ENCODE measurements at places on chromosomes 1 and 21.

GRCh38 chr21:44741921-44742320, 30.5 kb upstream of the TSPEAR start:
- DNase-seq = no peak

- DNase-seq = no peak
Observed at GRCh38 chr1:56068908-56069307, 510.5 kb downstream of the PLPP3 start.

- no peak for DNase-seq
Observed at GRCh38 chr21:34129901-34130715, 56.7 kb downstream of the MRPS6 start.

GRCh38 chr1:166907051-166907450, 31.0 kb upstream of the TADA1 start:
- DNase-seq = no peak

GRCh38 chr1:82141390-82141789, 340.7 kb downstream of the ADGRL2 start:
- no peak for DNase-seq

DNA sequence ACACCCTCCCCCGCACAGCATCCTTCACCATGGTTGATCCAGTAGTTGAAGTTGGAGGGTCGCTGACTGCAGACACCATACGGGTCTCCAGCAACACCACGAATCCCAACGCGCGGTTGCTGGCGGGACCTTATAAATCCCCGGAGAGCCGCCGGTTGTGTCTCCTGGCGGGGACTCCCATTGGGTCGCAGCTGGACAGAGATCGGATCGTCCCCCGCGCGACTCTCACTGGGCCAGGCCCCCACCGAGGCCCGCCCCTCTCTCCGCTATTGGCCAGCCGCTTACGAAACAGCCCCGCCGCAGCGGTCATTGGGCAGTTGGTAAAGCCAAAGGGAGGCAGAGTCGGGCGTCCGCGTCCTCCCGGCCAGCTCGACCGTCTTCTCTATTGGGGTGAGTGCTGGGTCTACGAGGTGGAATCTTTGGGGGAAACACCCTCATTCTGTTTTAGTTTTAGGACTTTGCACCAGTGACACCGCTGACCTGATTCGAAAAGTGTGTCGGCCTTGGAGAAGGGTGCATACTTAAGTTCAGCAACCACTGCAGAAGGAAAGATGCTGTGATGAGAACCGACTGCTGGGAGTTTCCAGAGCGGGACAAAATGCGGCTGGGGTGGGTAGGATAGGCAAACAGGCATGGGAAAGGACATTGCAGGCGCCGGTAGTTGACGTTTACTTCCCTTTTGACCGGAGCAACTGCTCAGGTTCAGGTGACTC, 27.4 kb downstream of the RABIF start:
- DNase-seq = peak; percentile 88

DNA sequence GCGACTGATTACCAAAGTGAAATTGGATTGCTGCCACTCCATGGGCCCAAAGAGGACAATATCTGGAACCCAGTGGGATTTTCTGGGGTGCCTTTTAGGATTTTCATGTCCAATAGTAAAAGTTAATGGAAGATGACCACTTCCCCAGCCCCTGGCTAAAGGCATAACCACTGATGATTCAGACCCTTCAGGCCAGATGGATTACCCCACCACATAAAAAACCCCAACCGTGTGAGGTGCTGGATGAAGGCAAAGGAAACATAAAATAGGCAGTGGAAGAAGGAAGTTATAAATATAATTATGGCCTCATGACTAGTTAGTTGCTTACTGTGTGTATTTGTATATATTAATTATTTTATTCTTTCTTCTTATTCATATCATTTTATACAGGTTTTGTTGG, 40.2 kb upstream of the IL10 start:
- no peak for DNase-seq

DNA sequence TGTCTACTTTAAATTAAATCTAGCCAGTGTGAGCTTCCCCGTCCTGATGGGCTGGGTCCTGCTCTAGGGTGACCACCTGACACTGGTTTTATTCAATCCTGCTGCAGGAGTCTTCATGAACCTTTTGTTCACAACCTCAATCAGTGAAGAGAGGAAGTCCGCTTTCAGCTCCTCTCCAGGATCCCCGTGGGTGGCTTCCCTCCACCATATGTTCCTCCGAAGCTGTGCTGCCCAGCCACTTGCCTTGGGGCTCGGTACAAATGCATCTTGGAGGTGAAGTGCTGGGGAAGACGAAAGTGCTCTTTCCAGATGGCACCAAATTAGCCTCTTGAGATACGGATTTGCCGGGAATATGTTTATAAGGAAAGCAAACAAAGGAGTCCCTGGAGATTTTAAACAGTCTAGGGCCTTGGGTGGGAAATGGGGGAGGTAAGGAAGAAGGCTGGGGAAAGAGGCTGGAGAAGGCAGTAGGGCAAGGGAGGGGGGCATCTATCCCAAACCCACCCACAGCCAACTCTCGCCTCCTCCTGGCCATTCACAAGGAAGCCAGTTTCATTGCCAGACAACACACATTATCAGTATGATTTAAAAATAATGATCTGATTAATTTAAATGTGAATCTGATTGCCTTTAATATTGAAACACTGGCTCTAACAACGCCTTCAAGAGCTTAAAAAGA, 430.8 kb downstream of the DISC1 start:
- no peak for DNase-seq

DNA sequence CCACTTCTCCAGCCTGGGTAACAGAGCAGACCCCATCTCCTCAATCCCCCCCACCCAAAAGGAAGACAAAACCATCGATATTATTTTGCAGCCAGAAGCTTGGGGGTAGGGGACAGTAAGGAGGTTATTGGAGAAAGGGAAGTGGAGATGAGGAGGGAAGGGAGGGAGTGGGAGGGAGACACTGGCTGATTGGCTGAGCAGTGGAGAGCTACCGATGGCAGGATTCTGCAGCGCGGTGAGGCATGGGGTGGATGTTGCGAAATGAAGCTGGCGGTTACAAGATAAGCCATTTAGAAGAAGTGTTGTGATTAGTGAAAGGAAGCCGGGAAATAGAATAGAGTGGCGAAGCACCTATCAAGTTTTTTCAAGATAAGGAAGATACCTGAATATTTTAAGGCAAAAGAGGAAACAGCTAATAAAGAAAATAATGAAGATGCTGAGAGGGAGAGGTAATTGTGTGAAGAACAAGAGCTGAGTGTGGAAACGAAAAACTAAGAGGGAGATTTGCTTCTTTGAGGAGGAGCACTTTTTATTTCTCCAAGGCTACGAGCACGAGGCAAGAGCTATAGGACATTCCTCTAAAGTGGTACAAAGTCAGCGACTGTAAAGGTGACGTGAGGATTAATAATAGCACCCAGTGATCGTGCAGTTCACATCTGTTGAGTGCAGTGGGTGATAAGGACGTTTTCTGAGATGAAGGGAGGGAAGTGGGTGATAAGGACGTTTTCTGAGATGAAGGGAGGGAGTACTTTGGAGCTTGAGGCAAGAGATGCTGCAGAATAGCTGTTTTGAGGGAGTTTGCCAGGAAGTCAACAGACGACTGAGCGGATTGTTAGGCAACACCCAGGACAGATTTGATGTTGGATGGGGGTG, 103.2 kb upstream of the KIF26B start:
- DNase-seq = no peak

DNA sequence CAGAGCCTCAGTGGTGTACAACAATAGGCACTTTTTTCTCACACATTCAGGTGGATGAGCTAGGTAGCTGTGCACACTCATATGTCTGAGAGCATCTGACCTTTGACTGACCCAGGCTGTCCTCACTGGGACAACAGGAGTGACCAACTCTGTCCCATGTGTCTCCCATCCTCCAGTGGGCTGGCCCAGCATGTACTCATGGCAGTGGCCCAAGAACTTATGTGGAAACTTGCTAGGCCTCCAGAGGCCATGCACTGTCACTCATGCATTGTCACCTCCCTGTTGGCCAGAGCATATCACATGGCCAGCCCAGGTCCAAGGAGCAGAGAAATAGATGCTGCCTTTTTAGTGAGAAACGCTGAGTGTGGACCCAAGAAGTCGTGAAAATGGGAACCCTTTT, 158.8 kb downstream of the IGSF21 start:
- no peak for DNase-seq

DNA sequence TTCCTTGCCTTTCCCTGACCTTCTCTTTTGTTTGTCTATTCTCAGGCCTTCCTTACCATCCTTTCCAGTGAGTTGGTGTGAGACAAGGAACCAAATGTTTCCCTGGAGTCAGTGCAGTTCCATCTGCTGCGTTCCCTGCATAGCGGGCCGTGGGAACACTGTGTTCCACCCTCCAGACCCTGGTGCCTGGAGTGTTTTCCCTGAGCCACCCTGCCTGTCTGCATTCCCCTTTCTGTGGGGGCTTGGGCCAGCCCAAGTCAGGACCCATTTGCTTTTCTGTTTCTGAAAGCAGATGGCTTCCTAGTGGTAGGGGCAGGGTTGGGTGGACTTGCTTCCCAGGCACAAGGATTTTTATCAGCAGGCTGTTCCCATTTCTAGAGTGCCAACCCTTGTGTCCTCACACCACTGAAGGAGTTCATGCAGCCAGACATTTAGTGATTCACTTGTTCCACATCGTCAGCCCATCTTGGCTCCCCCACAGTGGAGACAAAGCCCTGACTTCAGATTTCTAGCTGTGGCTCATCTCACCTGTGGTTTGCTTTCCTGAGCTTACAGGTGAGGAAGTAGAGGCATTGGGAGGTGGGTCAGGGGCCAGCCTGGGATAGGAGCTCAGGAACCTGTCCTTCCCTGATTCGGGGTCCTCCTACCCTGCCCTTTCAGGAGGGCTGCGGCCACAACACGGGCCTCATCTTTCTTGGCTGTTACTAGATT, 14.1 kb upstream of the MYOG start:
- no peak for DNase-seq

DNA sequence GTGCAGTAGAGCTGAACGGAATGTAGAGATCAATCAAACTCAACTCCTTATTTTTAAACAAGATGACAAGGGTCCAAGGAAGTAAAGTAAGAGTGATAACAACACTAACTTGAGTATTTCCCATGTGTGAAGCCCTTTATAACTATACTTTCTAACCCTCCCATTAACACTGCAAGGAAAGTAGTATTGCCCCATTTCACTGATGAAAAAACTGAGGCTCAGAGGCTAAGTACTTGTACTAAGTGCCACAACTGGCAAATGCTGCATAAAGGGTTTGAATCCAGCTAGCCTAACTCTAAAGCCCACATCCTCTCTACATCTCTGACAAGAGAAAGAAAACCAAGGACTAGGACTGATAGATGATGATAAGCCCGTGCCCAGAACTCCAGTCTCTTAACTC, 8.2 kb upstream of the GJA5 start:
- DNase-seq = no peak

- DNase-seq = no peak
Observed at GRCh38 chr1:171494076-171494475, 8.7 kb downstream of the PRRC2C start.

DNA sequence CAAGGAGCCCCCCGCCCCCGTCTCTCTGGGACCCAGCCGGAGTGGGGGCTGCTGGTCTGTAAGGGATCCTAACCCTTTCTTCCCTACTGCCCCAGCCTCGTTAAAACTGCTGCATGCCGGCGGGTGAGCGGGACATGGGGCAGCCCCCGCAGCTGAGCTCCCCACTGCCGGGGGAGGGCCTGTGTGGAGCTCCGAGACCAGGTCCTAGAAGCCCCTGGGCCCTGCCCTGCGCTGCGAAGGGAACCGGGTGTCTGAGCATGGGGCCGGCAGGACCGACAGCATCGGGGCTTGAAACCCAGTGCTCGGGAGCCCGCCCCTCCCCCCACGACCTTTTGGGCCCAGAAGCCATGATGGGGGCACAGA, 9.2 kb upstream of the COL6A1 start:
- DNase-seq = no peak

DNA sequence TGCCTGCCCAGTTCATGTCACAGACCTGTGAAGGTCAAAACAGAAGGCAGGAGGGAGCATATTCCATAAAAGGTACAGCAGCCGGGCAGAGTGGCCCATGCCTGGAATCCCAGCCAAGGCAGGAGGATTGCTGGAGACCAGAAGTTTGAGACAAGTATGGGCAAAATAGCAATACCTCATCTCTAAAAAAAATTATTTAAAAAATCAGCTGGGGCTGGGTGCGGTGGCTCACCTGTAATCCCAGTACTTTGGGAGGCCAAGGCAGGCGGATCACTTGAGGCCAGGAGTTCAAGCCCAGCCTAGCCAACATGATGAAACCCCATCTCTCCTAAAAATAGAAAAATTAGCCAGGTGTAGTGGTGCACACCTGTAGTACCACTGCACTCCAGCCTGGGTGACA, 64.5 kb downstream of the RUNX3 start:
- no peak for DNase-seq

DNA sequence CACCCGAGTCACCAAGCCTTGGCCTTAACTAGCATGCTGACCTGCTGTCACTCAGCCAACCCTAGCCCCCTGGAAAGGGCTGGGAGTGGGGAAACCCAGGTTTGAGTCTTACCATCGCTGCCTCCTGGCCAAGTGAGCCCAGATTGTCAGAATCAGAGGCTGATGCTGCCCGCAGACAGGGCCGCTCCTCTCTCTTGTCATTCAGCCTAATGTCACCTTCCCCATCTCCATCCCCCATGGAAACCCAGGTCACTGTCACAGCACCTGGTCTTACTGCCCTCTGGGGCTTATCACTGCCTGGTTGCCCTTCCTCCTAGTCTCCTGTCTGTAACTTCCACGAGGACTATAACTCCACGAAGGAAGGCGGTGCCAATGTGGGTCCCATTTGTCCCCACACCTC, 53.6 kb upstream of the CASZ1 start:
- DNase-seq = no peak

- no peak for DNase-seq
Observed at GRCh38 chr1:62906428-62906886, 122.5 kb downstream of the ATG4C start.

DNA sequence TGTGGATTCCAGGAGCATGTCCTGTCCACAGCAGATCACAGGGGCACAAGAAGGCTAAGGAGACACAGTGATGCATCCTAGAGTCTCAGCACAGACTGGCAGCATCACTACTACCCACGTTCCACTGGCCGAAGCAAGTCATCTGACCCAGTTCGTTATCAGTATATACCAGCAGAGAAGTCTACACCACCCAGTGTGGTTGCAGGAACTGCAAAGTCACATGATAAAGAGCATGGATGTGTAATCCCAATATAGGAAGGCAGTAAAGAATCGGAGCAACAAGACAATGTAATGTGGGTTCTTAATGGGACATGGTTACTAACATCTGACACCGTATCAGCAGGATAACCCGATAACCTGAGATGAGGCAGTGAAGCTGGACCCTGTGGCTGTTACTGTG, 246.6 kb downstream of the RRAGC start:
- no peak for DNase-seq

DNA sequence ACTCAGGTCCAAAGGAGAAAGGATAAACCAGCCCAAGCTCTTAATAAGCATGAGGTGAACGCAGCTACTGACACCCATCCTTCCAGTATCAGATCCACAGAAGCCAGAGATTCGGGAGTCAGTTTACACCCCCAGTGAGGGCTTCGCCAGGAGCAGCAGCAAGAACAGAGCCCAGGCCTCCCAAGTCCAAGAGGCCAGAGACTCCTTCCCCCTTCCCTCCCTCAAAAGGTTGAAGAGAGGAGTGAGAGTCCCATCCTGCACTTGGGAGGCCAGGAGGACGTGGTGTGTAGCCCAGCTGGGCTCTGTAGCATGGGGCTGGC, 72.8 kb downstream of the MRPL37 start:
- no peak for DNase-seq

GRCh38 chr21:38350684-38351083, 93.9 kb downstream of the KCNJ15 start:
- DNase-seq = no peak
